ENCODE measurements at places on chromosomes 2 and 18.

DNA sequence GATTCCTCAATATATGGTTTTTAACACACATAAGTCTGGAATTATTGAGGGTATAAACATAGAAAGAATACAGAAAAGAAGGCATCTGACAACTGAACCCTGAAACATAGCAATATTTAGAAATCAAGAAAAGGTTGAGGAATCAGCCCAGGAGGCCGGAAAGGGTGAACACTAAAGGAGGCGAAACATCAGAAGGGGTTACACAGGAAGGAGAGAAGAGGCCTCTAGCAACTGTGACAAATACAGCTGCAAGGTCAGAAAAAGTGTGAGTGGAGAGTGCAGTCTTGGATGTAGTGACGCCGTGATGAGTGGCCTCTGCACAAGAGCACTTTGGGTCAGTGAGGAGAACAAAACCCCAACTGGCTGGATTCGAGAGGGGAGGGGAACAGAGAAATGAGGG is 70.7 kb downstream of the SLC9A2 start:
- no peak for DNase-seq

GRCh38 chr2:151350579-151351195 is 6.7 kb upstream of the TNFAIP6 start:
- DNase-seq, result no peak

DNA sequence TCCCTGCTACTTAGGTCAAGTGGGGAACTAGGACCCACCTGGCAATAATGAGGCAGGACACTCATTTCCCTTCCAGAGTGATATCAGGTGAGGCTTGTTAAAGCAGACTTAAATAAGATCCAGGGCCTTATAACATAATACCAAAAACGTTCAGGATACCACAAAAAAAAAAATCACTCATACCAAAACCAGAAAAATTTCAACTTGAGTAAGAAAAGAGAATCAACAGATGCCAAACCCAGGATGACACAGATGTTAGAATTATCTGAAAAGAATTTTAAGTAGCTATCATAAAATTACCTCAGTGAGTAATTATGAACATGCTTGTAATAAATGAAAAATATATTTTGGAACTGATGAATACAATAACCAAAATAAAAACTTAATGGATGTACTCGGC is 255.6 kb upstream of the OSR1 start:
- DNase-seq, result no peak

DNA sequence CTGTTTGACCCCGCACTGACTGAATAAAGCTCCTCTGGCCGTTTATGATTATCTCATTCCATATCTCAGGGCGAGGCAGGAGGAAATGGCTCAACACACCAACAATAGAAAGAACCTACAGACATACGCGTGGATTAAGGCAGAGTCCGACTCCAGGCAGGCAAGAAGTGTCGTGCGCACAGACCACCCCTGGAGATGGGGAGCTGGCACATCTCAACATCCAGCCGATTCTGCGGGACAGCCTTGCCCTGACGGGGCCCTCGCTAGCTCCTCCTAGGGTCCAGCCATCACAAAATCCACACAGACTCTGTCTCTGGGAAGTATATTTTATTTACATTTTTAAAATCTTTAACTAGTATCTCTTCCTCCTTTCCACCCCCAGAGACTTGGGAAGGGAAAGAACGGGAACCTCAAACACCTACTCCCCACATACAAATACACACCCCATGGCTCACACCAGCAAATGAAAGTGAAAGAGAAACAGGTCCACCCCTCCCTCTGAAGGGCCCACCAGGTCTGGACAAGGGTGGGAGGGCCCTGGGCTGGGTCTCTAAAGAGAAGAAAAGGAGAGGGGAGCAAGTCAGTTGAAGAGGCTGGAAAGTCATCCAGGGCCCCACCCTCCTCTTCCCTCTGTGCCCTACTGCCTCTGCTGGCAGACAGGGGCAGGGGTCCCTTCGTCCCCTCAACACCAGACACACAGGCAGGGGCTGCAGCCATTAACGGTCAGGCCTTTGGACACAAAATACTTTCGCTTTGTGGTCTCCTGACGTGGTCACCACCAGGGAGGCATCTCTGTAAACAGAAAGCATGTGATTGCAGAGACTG is 3.2 kb downstream of the GPBAR1 start:
- no peak for DNase-seq

GRCh38 chr18:62206593-62206992 is 19.5 kb downstream of the RELCH start:
- DNase-seq, result no peak

DNA sequence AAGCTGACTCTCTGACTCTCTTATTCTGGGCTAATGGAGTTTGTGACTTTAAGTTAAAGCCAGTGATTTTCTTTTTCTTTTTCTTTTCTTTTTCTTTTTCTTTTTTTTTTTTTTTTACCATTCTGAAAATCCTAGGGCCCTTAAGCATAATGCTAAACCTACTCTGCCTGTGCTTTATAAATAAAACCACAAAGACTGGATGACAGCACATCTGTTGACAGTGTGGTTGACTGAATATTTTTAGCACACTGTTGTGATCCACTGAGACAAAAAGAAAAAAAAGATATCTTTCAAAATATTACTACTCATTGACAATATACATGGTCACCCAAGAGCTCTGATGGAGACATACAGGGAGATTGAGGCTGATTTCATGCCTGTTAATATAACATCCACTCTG is 121.6 kb downstream of the SNTG2 start:
- DNase-seq, result no peak

DNA sequence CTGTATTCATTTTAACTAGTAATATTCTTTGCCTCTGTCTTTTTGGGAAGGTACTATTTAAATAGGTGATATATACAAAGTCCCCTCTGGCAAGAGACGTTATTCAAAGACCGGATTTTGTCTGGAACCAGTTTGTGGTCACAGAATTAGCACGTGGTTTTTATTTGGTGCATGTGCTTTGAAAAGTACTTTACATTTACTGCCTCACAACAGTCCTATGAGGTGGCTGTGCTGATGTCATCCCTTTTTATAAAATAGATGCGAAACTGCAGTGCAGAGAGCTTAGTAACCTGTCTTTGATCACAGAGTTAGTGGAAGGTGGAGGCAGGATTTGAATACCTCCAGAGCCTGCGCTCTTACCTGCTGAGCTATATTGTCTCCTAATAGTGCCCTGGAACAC is 4.0 kb downstream of the LPIN1 start:
- DNase-seq, result no peak

- DNase-seq, result no peak
Measured at GRCh38 chr2:64001382-64002101, 17.7 kb downstream of the VPS54 start.

GRCh38 chr18:13236411-13236810 is 17.9 kb downstream of the LDLRAD4 start:
- no peak for DNase-seq

GRCh38 chr2:71070294-71071093 is 2.0 kb downstream of the NAGK start:
- no peak for DNase-seq

GRCh38 chr2:23767876-23768621 is 158.9 kb downstream of the ATAD2B start:
- no peak for DNase-seq

DNA sequence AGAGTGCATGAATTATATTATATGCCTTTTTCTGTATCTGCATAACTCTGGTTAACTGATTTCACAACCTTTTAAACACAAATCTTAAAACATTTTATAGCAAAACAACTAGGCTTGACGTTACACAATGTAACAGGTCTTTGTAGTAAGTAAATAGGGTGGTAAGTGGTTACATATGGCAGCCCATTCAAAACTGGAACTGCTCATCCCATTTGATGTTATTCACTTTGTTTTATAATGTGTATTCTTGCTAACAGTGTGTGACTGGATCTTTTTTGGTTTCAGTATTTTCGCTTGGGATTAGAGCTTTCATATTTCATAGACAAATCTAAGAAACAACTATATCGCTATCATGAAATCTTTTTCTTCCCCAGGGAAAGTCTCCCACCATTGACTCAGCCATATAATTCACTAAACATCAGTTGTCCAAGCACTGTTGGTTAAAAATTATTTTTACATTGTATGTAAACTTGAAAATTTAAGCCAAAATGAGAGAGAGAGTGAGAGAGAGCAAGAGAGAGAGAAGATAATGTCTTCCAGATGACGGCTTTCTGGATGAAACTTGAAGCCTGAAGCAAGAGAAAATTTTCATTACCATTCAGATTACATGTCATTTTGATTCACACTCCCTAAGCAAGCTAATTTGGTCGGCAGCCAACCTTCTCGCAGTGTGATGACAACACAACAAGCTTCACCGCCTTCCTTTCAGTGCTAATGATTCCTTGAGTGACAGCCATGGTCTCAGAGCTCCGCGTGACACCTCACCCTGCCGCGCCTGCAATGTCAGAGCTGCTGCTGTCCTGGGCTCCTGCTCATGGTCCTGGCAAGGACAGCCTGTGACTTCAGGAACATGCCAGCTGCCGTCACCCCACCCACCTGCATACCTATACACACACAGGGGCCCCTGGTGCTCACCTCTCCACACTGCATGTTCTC is 946.9 kb upstream of the SOX11 start:
- DNase-seq, result no peak

DNA sequence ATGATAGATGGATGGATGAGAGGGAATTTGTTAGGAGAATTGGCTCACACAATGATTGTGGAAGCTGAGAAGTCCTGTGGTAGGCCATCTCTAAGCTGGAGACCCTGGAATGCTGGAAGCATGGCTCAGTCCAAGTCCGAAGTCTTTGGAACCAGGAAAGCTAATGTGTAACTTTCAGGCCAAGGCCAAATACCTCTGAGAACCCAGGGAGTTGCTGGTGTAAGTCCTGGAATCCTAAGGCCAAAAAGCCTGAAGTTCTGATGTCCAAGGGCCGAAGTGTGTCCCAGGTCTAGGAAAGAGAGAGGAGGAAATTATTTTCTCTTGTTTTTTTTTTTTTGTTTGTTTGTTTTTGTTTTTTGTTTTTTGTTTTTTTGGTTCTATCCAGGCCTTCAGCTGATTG is 492.2 kb upstream of the GCFC2 start:
- DNase-seq, result no peak

DNA sequence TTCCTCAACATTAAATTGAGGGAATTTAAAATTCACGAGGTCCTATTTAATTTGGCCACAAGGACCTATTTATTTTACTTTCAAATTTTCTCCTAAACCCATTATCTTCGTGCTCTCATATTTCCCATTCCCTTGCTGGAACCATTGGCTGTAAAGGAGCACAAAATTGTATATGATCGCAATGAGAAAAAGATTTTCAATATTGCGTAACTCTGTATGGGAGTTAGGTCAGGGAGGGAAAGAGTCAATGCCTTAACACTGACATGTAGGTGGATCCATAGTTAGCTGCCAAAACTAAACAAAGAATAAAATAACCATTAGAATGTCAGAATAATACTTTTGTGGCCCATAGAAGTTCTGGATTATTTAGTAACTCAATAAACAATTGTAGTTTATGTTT is 40.6 kb upstream of the ZC3H15 start:
- DNase-seq, result no peak

DNA sequence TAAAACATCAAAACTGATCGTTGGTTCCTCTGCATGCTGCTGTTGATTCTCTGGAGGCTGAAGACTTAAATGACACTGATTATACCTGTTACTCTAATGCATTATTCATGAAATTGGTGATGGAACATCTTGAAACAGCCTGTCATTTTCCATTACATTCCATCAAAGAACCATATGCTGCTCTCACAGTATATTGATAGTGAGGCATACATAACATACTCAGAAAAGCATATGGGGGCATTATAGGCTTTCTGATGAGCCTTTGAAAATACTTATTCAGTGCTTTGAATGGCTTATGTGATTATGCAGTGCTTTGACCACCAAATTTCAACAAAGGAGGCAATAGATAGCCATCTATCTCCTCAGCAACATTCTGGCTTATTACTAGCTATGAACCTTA is 392.1 kb downstream of the CDH19 start:
- DNase-seq, result no peak

GRCh38 chr18:31100436-31101182 is 1.6 kb downstream of the DSC2 start:
- DNase-seq, result no peak

DNA sequence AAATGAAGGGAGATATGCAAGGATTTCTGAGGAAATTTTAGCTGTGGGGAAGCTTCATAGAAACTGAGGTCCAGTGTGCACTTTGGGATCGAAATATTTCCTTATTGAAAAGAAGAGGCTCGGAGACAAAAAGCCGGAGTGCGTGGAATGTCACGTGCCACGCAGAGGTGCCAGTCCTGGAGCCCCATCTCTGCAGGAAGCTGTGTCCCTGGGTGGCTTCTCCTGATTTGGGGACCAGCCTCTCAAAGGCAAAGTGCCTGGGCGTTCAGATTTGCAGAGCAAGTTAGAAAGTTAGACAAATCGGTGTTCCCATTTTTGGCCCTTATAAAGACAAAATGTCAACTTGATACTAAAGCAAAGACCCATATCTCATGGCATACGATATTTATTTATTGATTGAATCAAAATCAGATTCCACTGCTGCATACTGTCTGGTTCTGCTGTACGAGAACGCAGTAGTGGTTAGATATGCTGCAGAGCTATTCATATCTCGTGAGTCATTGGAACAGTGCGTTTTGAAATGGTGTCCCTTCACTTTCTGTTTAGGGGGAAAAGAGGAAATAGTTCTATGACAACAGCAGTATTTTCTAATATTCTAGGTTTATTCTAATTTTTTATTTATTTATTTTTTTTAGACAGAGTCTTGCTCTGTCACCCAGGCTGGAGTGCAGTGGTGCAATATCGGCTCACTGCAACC is 9.1 kb upstream of the ATG16L1 start:
- no peak for DNase-seq

DNA sequence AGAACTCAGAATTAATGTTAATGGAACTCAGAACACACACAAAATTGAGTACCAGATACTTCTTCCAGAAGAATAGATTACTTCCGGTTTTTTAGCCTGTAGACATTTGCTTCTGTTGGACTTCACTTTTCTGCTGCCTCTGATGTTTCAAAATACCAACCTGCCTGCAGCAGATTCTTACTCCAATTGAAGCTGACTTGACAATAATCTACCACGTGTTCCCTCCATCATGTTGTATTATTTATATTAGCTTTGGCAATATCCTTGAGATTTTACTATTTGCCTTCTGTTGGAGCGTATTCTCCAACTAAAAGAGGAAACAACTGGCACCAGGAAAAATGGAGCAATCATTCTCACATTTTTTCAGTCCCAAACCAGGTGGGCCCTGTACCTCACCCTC is 3.1 kb upstream of the GORASP2 start:
- DNase-seq, result no peak

DNA sequence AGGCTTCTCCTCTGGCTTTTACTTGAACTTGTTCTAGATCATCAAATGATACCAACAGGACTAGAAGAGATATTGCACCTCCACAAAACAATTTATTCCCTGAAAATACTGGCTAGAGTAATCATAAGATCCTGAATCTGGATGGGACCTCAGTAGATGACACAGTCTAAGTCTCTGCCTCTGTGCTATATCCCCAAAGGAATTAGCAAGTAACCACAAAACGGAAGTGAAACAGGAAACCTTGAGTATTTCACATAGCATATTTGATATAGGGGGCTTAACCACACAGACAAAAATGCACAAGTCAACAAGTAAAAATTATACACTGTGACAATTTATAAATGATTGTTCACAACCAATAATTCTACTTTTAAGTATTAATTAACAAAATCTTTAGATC is 456.9 kb upstream of the TNP1 start:
- no peak for DNase-seq

- no peak for DNase-seq
Measured at GRCh38 chr2:42095923-42096408, 48.1 kb downstream of the PKDCC start.

All from HS-27A (cell line).